ENCODE measurements at places on chromosomes 1 and 21. TPM values are rescaled to one million over a fixed set of nuclear protein-coding genes. Genes with fewer than 3 reads are reported as not detected.

Gene PLA2G2C
- not detected for total RNA-seq

Gene OR2G6
- total RNA-seq = not detected

Gene GPR25
- total RNA-seq = not detected

Gene MROH7
- total RNA-seq = not detected

Gene DDOST
- total RNA-seq = 174 TPM

Gene NPL
- total RNA-seq = 0.79 TPM

Gene GJA9
- not detected for total RNA-seq

Gene PRDX6
- 280 TPM for total RNA-seq

Gene ZNF593OS
- total RNA-seq = 0.36 TPM

Gene AVPR1B
- total RNA-seq = not detected

Gene PROK1
- total RNA-seq = not detected

Gene ARTN
- total RNA-seq = 0.51 TPM

Gene KIF2C
- total RNA-seq = 42.7 TPM

Gene SLC22A15
- total RNA-seq = 0.72 TPM

Gene ZSCAN20
- 2.1 TPM for total RNA-seq

Gene PLPP3
- total RNA-seq = 30.0 TPM

Gene HTR6
- total RNA-seq = 0.22 TPM

Gene RHD
- not detected for total RNA-seq

Gene ANGPTL1
- total RNA-seq = not detected

Gene C1orf116
- 4.5 TPM for total RNA-seq

Gene MTHFR
- 4.5 TPM for total RNA-seq

Gene HLX
- total RNA-seq = 5.5 TPM

Gene PTPN14
- 5.5 TPM for total RNA-seq

Gene MMP23B
- total RNA-seq = 0.51 TPM

Gene ARMH1
- total RNA-seq = 0.28 TPM

Gene IKBKE
- 8.0 TPM for total RNA-seq

Gene EEIG2
- 6.1 TPM for total RNA-seq

Gene CELSR2
- total RNA-seq = 4.6 TPM

Gene TNFSF18
- not detected for total RNA-seq

Gene SPRR2E
- not detected for total RNA-seq

Gene PLA2G5
- total RNA-seq = not detected

Gene KCNQ4
- 0.24 TPM for total RNA-seq

Gene RORC
- total RNA-seq = not detected

Gene PADI2
- total RNA-seq = 1.3 TPM

Gene SPATA17
- total RNA-seq = 2.7 TPM

Measured in A549 treated with RU486 at 1 μM for 4 hours (cell line).